Activated CD4-positive, alpha-beta T cell treated with anti-CD3 and anti-CD28 coated beads, Interleukin-2, amount 50 U/mL, for 24 hours (primary cell): ENCODE measurements at places on chromosomes 7 and 10.

GRCh38 chr10:132589015-132589414 lies 51.4 kb downstream of the INPP5A start:
- DNase-seq, result no peak

GRCh38 chr10:104309980-104310978 lies 28.0 kb downstream of the ITPRIP start:
- DNase-seq, result no peak

GRCh38 chr7:6254866-6255265 lies 17.6 kb downstream of the CYTH3 start:
- no peak for DNase-seq

- no peak for DNase-seq
Measured at GRCh38 chr10:53162856-53163255, 390.3 kb upstream of the MBL2 start.

DNA sequence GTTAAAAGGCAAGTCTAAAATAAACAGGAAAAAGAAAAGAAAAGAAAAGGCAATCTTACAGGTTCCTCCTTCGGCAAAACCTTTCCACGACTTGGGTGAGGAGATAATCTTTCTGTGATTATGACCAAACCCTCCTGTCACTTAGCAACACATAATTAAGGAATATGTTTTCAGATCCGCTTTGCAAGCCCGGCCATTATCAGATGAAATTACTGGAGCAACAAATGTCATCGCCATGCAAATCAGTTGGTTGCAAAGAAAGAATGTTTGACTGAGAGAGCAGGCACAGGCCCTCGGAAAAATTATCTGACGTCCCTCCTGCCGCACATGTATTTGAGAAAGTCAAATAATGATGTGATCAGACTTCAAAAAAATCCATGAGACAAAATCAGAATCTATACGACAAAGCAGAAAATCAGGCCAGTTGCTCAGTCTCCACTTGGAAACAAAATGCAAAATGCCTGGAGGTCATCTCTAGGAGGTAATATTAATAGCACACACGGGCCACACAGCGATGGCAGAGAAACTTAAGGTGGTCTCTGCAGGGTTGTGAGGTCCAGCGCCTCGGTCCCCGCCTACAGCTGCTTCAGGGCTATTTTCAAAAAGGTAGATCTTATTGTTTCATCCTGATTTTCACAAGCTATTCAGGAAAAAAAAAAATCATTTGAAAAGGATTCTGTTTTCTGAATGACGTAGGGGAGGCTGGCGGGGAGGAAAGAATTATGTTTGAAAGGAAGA lies 82.7 kb downstream of the ZRANB1 start:
- no peak for DNase-seq
